AG09309 (cell line): ENCODE measurements at places on chromosomes 1 and 21.

DNA sequence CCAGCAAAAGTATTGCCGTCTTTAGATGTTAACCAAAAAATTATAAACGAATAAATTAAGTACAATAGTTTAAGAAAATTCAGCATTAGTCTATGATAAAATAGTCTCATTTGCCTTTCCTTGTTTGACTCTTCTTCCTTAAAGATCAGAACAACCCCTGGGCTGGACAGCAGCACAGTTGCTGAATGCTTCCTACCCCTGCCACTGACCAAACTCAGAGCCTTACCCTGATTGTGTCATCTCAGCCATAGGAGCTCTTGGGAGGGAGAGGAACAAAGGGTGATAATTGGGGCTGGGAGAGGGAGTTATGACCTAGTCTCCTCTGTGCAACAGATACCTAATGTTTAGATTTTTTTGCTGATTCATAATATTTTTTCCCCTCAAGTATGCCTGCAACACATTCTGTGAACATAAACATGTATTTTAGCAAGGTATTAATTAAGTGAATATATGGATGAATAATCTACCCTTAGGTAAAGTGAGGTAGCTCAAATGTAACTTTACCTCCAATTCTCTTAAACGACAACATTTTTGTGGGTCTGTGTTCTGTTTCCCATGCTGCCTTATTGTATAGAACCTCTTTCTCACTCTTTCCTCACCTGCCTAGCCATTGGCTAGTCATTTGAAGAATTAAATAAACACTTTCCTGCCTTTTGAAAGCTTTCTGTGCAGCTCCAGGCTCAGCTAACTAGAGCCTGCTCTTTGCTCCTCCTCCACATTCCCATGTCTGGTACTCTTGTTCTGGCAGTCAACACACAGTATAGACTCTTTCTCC, 46.1 kb downstream of the FGGY start:
- no peak for DNase-seq

- DNase-seq = no peak
Measured at GRCh38 chr1:237913345-237913744, 22.6 kb upstream of the ZP4 start.

DNA sequence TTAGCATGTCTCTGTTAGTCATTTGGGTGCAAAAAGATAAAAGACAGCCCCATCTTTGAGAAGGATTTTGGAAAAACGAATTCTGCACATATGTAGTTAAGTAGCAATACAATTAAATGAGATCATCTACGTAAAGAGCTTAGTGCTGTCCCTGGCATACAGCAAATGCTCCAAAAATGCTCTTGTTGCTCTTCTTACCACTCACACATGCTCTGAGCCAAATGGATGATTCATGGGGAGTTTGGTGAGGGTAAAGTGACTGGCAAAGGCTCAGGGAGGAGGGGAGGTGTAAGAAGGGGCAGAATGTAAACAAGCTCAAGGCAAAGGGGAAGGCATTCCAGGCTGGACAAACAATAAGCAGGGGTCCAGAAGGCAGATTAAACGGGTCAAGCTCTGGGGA, 191.9 kb downstream of the AK5 start:
- peak; percentile 72 for DNase-seq

- no peak for DNase-seq
Measured at GRCh38 chr1:180358649-180359048, 128.6 kb downstream of the LHX4 start.

DNA sequence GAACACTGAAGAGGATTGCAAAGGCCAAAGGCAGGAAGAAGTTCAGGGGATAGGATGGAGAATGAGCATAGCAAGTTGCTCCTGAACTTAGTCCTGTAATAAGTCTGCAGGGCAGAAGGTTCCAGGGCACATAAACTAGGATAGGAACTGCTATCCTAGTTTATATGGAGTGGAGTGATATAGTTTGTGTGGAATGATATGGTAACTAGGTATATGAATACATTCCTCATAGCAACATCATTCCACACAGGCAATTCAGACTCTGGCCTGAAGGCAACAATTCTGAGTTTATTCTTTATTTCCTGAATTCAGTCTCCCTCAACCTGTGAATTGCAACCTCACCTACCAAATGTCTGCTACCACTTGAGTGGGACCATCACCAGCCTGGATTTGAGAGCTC, 154.9 kb upstream of the GREM2 start:
- DNase-seq = no peak

DNA sequence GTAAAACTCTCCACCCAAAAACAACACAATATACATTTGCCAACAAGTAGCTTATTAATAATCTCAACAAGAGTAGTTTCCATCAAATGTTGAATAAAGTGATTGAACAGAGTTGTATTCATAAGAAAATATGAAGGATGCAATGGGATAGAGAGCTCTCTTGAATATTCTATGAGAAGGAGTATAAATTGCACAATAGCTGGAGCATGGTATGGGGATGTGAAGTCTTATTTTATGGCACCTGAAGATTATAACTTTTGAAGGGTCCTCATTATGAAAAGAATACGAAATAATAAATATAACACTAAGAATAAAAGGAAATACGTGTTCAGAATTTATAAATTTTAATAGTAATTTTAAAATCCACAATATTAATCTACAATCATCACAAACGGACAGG, 1415.1 kb downstream of the KCNT2 start:
- DNase-seq = no peak

DNA sequence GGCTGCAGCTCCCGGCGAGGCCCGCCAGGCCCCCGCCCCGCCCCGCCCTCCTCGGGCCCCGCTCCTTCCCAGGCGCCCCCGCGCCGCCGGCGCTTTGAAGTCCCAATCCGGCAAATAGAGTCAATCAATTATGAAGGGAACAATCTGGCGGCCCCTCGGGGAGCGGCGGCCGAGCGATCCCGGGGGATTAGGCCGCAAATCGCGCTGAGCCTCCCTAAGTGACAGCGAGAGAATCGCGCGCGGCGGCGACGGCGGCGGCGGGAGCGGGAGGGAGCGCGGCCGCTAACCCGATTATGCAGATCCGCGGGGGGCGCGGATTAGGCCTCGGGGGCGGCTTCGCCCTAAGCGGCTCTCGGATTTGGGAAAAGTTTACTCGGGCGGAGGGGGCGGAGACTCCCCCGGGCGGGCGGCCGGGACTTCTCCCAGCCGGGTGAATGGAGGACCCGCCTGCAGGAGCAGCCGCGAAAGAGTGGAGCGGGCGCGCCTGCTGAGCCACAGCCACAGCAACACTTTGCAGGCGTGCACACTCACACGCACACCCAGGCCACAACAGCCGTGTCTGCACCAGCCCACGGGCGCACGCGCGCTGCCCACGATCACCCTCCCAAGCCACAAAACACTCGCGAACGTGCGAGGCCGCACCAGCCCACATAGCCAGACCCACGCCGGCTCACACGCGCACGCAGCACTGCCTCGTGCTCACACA, 23.0 kb upstream of the DMBX1 start:
- DNase-seq = no peak

- no peak for DNase-seq
Measured at GRCh38 chr1:200296091-200296661, 113.7 kb downstream of the ZNF281 start.

- peak; percentile 34 for DNase-seq
Measured at GRCh38 chr1:87151500-87152421, 176.9 kb upstream of the LMO4 start.

- DNase-seq = no peak
Measured at GRCh38 chr1:165852871-165853270, 25.5 kb downstream of the UCK2 start.

DNA sequence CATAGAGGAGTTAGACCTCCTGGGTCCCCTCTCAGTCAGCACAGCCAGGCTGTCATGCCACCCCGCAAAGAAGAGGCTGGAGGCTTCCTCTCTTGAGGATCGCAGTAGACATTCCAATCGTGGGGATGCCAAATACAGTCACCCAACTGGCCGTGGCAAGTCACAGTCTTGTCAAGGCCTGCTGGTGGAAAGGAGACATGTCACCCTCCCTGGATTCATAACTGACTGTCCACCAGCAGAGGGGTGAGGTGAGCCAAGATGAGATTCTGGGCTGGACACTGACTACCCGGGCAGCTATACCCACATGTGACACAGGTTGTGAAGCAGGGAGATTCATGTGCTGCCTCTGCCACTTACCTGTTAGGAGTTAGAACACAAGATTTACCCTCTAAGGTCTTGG, 123.5 kb upstream of the NGF start:
- no peak for DNase-seq

- DNase-seq = no peak
Measured at GRCh38 chr1:43288785-43289706, 3.7 kb upstream of the C1orf210 start.

- no peak for DNase-seq
Measured at GRCh38 chr1:6519491-6519934, 28.0 kb upstream of the PLEKHG5 start.

- no peak for DNase-seq
Measured at GRCh38 chr1:5311634-5312292, 657.4 kb downstream of the AJAP1 start.

DNA sequence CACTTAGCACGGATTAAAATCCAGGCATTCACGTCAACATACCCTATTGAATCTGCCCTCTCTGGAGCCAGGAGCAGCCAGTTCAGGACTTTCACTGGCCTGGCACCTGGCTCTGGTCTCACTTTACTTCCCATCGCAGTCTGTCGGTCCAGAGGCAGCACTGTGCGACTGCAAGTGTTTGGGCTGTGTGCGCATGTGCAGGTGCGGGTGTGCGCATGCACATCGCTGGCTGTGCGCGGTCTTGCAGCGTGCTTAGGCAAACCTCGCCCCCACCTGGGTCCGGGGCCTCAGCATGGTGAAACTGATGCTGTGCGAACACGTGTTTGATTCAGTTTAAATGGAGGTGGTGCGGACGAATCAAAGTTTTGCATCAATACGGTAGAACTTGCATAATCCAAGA, 38.0 kb downstream of the ATF3 start:
- no peak for DNase-seq

DNA sequence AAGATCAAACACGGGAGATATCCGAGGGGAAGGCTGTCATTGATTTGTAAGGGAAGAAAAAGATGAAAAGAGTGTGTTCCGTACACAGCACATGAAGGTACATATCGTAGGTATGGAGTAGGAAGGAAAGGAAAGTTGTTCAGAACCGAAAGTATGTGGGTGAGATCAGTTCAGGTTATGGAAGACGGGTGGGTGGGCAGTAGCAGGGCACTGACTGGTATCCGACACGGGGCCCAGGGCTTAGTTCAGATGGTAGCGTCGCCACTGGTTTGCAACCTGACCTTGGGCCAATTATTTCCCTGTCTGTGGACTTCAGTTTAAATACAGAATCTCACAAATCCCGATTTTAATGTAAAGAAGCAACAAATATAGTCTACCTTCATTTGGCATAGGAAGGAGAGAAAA, 27.8 kb upstream of the A3GALT2 start:
- no peak for DNase-seq

GRCh38 chr1:103025858-103026409, 82.4 kb downstream of the COL11A1 start:
- DNase-seq = no peak

DNA sequence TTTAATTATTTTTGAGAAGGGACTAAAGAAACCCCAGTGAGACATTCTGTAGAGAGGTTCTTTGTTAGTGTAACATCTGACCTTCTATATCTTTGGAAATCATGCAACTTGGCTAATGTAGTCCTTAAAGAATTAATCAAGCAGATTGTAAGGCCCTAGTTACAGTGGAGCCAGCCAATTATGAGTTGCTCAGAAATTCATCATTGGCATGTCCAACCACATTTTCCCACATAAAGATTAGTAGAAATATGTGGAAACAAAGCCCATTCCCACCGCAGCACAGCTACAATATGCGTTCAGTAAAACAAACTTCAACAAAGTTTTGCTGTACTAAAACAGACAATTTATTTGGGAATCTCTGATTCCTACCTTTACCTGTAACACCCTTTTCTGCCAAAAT, 27.8 kb downstream of the WNT2B start:
- peak; percentile 60 for DNase-seq

- DNase-seq = no peak
Measured at GRCh38 chr1:167482184-167482583, 36.1 kb downstream of the CD247 start.

DNA sequence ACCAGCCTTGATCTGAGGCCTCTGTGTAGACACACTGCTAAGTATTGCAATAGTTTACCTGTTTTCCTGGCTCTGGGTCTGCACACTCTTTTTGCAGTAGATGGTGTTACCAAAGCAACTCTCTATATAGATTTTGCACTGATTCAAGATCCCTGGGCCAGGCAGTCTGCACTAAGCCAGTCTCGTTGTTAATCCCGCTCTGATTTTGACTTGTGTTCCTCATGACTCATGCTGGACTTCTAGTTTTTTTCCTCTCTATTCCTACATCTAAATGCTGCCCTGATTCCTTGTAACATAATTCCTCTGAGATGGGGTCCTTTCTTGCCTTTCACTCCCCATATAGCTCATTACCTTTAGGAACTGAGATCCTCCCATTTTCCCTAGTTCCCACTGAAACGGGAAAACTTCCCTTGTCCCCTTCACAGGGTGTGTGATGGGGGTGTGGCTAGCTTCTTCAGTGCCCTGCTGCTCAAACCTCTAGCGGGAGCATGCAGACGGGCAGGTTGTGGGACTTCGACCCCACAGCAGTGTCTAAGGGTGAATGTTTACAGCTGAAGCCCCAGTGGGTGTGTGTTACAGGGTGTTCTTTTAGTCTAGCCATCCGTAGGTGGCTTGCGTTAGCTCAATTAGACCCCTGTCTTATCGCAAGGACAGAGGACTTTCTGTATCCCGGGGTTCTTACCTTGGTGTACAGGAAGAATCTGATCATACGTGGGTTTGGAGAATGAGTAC, 106.5 kb upstream of the RAB3GAP2 start:
- DNase-seq = no peak

GRCh38 chr1:58779801-58780382, 4.0 kb downstream of the JUN start:
- no peak for DNase-seq

GRCh38 chr1:50279622-50280330, 143.5 kb downstream of the DMRTA2 start:
- no peak for DNase-seq

DNA sequence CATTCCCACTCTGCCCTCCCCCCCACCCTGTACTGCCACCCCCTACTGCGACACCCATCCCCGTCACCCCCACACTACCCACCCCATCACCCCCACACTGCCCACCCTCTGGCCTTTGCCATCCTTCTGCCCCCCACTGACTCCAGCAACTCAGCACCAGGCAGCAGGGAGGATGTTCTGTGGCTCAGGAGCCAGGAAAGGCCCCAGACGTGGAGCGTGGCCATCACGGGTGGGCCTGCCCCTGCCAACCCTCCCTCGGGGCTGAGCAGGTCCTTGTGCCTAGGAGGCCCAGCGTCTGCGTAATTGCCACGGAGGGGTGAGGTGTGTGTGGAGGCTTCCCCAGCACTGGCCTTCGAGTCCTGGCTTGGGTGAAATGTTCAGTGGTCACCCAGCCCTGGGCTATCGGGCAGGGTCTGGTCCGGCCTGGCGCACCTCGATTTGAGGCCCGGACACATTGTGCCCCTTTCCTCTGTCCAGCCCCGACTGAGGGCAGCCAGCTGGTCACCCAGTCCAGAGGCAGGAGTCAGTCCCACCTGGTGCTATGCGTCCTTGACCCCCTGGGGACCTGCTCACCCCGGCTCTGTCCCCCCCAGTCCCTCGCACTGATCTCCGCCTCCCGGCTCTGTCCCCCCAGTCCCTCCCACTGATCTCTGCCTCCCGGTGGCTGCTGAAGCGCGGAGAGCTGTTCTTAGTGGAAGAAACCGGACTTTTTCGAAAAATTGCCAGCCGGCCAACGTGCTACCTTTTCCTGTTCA, 23.0 kb downstream of the ARHGEF16 start:
- no peak for DNase-seq

GRCh38 chr1:78236716-78237115, 190.9 kb downstream of the GIPC2 start:
- DNase-seq = no peak
